GM06990 (cell line): ENCODE measurements at places on chromosomes 12 and 14.

DNA sequence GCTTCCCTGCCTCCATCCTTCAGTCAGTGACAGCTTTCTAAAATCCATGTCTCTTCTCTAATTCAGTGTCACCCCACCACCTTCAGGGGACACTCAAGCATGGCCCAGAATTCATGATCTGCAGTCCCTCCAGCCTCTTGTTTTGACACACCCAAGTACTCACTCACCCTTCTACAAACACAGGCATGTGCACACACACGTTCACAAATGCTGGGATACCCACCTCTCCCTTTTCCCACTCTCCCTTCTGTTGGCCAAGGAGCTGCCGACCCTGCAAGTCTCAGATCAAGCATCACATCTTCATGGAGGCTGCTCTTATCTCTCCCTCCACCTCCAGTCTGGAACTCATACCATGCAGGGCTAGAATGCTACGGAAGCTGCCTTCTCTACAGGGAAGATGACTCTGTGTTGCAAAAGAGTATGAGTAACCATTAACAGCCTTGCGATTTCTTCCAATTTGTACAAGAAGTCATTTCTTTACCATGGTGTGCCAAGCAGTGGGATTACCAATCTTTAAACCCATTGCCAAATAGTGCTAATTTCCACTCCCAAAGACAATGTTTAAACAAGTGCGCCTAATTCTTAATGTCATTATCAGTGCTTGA is 196.1 kb downstream of the BCL11B start:
- no peak for DNase-seq

DNA sequence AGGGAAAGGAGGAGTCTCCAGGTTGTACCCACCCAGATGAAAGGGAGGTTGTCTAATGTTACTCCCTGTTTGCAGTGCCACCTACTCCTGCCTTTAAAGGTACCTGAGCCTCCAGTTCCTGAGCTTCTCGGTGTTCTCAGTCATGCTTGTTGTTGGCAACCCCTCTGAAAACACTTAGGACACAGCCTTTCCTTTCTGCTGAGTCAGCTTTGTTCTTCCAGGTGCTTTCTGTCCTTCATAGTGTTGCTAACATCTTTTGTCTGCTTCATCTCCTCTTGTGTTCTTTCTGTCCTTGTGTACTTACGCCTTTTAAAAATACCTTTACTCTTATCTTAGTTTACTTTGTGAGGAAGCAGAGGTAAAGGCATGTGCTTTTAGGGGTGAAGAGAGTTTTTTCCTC is 97.0 kb upstream of the NEDD1 start:
- no peak for DNase-seq

GRCh38 chr14:29264865-29265264 is 498.3 kb downstream of the FOXG1 start:
- no peak for DNase-seq

- DNase-seq, result peak; percentile 20
These were observed 28.1 kb downstream of the MSRB3 start for GRCh38 chr12:65306366-65307168.

GRCh38 chr14:77204459-77204771 is 22.8 kb downstream of the TMEM63C start:
- DNase-seq, result no peak

DNA sequence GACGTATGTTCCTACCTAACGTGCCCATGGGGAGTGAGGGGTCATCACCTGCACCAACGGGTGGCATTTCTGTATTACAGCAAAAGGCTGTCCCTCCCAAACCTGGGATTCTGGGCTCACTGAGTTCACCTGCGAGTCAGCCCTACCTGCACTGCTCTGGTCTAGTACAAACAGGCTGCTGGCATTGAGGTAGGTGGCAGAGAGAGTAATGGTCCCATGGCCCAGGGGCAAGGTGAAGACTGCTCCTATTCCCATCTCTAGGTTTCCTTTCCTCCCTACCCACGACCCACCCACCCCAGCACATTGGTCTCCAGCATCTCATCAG is 421 bp downstream of the SUOX start:
- no peak for DNase-seq
